ENCODE measurements at places on chromosomes 3 and 15. TPM values are rescaled to one million over a fixed set of nuclear protein-coding genes. Genes with fewer than 3 reads are reported as not detected.

- no peak for DNase-seq
Observed at GRCh38 chr15:81425905-81426304, 51.9 kb upstream of the TMC3 start.

GRCh38 chr15:31135523-31135922, 34.0 kb upstream of the TRPM1 start:
- DNase-seq, result no peak

- peak; percentile 10 for DNase-seq
Observed at GRCh38 chr3:194814878-194815357, 129.2 kb downstream of the FAM43A start.

DNA sequence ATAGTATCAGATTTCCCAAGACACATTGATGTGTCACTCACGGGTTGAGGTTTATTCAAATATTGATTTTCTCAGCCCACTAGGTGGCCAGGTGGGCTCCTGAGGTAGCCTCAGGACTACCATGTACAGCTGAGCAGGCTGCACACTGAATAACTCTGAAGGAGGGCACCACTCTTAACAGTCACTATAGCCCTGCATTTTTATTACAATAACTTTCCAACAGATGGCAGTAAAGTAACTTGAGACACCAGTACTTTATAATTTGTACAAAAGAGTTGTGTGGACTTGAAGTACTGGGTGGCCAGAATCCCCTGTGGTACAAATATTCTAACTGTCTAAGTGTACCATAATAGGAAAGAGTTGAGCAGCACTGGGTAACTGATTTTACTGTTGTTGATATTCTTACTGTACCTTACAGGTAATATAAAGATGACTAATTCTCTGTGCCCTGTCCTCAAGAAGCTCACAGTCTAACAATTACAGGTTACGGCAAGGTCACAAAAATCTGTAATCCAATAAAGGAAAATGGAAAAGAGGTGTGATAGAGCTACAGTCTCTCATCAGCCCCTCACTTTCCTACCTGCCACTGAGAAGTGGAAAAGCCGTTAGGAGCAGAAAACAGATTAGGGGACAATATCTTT, 76.0 kb downstream of the ETFA start:
- peak; percentile 53 for DNase-seq

DNA sequence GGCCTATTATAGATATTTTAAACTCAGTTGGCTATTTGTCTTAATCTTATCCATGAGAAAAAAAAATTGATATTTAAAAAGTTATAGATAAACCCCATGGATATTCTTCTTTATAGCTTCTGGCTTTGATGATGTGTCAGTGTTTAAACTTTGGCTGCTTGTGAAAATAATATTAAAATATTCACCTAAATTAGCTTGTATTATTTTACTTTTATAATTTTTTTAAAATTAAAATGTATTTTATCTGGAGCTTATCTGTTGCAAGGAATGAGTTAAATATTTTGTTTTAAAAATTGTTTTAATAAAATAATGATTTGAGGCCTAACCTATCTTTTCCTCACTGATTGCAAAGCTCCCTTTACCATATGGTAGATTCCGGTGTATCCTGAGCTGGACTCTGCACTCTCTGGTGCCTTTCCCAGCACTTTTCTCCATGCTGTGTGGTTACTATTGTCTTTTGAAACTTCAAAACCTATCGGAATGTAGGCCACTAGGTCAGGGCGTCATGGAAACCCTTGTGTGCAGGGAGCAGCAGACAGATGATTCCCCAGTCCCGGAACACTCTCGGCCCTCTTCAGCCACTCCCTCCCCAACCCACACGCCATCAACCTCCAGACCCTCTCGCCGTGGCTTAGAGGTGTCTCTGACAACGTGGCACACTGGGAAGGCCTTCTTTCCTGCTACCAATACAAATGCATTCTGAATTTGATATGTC, 252.3 kb upstream of the ATP10A start:
- no peak for DNase-seq

DNA sequence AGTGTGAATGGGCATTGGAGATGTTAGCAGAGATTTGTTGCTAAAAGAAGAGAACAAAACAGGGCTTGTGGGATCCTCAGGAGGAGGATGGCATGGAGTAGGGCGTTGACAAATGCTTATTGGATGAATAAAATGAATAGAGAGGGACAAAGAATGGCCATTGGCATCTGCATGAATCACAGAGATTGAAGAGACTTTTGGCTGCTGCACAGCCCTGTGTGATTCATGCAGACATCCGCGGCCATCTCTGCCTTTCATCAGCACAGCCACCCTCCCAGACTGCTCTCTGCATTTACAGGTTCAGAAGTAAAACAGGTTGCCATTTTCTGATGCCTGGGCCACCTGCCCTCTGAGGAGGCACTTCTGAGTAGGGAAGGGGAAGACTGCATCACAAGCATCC, 397.9 kb downstream of the EPHB1 start:
- no peak for DNase-seq

Gene SNX22
- total RNA-seq, result under 0.01 TPM
